ENCODE measurements at places on chromosomes 3 and 15.

DNA sequence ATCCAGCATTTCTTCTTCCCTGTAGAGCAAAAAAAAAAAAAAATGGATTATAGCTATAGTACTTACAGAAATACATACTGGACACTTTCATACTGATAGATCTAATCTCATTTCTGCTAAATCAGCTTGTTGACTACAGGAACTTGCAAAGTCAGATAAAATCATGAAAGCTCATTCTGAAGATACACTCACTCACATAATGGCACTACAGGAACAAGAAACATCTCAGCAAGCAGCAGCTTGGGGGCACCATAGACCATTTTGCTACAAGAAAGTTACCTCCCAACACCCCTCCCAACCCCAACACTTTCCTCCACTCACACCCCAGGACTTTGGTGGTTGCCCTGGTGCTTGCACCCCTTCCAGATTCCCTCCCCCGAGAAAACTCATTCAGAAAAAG, 4.6 kb downstream of the MYH15 start:
- no peak for DNase-seq

- DNase-seq: no peak
Measured at GRCh38 chr3:102161384-102162006, 273.3 kb upstream of the ZPLD1 start.

DNA sequence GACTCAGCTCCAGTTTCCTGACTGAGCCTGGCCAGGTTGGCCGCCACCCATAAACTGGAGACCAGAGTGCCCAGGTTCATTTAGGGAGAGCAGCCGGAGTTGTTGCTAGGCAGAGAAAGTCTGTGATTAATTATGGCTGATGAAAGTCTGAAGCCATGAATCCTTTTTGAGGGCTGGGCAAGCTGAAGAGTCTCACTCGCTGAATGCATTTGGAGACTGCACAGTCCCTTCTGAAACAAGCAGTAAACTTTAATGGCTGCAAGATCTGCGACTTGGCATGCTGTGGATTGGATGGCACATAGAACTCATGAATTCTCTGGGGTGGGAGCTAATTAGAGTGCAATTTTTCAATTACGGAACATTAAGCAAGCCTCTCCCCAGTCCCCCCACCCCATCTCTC, 282.1 kb downstream of the RPLP1 start:
- DNase-seq: no peak

- no peak for DNase-seq
Measured at GRCh38 chr3:77081240-77081661, 41.4 kb downstream of the ROBO2 start.

DNA sequence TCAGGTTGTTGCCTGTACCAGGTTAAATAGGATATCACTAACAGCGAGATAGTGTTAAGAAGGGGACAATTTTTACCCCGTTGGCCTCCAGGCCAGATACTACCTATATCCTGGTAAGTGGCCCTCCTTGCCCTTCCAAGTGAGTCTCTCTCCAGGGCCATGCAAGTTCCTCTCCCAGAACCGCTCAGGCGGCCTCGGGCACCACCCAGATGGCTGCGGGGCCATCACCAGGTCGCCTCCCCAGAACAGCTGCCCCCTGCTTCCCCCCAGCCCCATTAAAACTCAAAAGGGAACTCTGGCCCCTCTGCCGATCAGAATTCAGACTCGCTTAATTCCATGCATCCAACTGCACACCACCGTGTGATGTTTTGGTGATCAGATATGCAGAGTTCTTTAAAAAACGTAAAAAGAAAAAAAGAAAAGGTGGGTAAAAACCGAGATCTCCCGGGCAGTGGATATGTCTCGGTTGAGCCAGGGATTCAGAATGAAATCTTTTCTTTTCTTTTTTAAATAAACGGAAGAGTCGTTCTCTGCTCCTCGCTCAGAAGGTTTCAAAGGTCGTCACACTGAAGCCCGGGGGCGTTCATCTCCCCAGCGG, 1.9 kb upstream of the TRIM71 start:
- no peak for DNase-seq

DNA sequence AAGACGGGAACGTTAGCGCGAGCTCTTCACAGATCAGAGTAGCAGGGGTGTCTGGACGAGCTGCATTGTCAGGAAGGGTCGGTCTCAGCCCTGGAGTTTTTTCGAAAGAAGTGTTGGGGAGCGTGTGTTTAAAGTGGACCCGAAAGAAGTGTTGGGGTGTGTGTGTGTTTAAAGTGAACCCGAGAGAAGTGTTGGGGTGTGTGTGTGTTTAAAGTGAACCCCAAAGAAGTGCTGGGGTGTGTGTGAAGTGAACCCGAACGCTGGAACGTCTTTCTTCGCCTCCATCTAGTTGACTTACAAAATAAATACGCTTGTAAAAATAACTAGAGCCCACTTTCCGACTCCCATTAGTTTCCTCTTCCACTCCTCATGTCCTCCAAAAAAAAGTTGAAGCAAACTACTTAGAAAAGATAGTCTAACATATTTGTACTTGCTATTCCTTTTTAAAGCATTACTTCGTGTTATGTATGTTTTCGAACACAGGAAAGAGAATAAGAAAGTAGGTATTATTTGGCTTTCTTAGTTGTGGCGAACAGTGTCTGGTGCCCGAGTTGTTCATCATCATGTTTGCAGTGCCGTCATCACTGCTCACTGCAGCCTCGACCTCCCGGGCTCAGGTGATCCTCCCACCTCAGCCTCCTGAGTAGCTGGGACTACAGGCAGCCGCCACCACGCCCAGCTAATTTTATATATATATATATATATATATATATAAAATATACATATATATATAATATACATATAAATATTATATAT, 1.0 kb downstream of the LRCH3 start:
- DNase-seq: no peak

GRCh38 chr3:8964436-8965370, 1.4 kb upstream of the RAD18 start:
- no peak for DNase-seq

DNA sequence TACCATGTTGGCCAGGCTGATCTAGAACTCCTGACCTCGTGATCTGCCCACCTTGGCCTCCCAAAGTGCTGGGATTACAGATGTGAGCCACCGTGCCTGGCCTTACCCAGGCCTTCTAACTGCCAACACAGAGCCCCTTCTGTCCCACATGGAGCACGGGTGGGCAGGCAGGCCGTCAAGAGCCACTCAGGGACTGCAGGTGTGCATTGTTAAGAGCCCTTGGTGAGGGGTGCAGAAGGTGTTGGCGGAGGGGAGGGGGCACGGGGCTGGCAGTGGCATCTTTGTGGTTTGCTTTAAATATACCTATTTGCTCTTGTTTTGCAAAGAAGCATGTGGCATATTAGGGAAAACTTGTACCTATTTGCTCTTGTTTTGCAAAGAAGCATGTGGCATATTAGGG, 37.3 kb downstream of the SMAD6 start:
- DNase-seq: no peak

- no peak for DNase-seq
Measured at GRCh38 chr15:96344706-96345559, 14.4 kb downstream of the NR2F2 start.

DNA sequence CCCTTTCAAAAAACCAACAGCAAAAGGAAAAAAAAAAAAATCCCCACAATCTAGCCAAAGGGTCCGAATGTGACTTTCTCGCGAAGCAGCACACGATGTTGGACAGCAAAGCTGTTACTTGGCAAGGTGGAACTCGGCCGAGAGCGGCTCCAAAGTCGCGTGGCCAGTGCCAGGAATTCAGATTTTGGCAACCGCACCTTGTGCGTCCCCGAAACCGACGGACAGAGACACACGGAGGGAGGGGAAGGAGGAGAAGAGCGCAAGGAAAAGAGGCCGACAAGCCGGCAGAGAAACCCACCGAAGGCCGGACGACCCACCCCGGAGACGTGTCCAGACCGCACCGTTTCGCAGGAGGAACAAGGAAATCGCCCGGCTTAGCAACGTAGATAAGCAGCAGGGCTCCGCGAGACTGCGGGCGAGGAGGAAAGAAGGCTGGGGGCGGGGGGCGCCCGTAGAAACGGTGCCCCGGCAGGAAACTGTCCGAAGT, 517.3 kb downstream of the MECOM start:
- DNase-seq: no peak

DNA sequence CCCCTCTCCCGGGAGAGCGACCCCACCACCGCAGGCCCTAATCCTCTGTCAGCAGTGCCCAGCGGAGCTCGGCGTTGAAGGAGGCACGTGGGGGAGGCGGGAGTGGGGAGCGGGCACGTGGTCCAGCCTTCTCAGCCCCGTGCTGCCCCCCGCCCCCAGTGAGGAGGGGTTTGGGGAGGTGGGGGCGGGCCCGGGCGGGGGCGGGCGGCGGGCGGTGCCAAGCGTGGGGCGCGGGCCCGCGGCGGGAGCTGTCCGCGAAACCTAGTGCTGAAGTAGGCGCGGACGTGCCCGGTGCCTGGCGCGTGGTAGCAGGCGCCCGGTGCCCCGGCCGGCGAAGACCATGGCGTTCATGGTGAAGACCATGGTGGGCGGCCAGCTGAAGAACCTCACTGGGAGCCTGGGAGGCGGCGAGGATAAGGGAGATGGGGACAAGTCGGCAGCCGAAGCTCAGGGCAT, at the start of gene CPLX3:
Gene CPLX3, plus strand, starts transcription at position 264 of the 456 bp plus-strand sequence. Its CDS starts 77 bp downstream, at position 341.
- no peak for DNase-seq

DNA sequence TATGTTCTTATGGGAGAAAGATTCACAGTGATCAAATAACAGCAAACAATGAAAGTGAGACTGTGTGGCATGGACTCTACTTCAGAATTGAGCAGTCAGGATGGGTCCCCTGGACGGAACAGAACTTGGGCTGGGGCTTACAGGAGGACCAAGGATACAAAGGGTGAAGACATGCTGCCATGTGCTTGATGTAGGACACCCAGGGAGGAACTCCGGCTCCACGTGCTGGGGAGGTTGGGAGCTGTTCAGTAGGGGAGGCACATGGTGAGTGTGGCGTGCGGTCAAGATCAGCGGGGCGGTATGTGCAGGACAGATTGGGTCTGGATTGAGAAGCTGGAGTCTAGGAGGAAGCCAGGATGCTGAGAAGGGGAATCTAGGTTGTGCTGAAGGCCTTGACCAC, 32.6 kb downstream of the PPCDC start:
- no peak for DNase-seq

- DNase-seq: no peak
Measured at GRCh38 chr3:170641510-170642236, 55.8 kb upstream of the SLC7A14 start.

Data from cortex of kidney (tissue), 1 donor.